ENCODE measurements at places on chromosomes 6 and 20.

GRCh38 chr6:157668009-157668401 is 155.0 kb upstream of the SNX9 start:
- DNase-seq: no peak

DNA sequence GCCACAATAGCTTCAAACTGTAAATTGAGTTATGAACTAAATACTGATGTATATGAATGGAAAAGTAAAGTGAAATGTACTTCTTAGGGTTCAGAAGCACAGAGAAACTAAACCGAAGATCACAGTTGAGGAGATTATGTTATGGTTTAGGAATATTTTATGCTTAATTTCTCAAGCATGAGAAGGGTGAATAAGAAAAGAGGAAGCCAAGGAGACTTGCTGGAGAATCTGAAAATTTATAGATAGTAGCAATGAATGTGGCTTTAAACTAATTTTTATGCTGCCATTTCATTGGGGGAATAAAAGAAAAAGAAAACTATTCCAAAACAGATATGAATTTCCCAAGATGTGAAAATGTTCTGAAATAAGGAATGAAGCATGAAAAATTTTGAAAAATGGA is 5.6 kb downstream of the ANKS1A start:
- no peak for DNase-seq

GRCh38 chr20:22757424-22758183 is 173.2 kb upstream of the FOXA2 start:
- no peak for DNase-seq

GRCh38 chr6:105058846-105059245 is 101.9 kb downstream of the LIN28B start:
- no peak for DNase-seq

DNA sequence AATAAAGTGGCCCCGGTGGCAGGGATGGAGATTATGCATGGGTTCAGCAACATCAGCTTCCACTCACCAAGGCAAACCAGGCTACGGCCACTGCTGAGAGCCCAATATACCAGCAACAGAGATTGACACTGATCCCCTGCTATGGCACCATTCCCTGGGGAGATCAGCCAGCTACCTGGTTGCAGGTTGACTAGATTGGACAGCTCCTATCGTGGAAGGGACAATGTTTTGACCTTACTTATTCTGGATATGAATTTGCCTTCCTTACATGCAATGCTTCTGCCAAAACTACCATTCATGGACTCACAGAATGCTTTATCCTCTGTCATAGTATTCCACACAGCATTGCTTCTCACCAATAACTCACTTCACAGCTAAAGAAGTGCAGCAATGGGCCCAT is 174.8 kb upstream of the TNFAIP3 start:
- no peak for DNase-seq
